Muscle of arm (tissue), 14 donors: ENCODE measurements at places on chromosomes 6 and 20. TPM values are rescaled to one million over a fixed set of nuclear protein-coding genes. Genes with fewer than 3 reads are reported as not detected.

Gene UNC5CL
- 5.9 TPM for polyA plus RNA-seq

Gene PAX1
- 0.53 TPM for polyA plus RNA-seq

Gene LYRM4
- 30.6 TPM for polyA plus RNA-seq

Gene SLC12A5
- polyA plus RNA-seq, result 0.97 TPM

DNA sequence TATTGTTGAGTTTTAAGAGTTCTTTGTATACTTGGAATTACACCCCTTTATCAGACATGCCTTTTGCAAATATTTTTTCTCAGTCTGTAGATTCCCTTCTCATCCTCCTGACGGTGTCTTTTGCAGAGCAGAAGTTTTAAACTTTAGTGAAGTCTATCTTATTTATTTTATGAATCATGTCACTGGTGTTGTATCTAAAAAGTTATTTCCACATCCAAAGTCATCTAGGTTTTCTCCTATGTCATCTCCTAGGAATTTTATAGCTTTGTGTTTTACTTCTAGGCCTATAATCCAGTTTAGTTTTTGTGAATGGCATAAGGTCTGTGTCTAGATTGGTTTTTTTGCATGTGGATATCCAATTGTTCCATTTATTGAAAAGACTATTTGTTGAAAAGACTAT is 271.3 kb downstream of the KIF16B start:
- no peak for DNase-seq

Gene MCM8
- polyA plus RNA-seq, result 13.3 TPM

- DNase-seq, result no peak
Observed at GRCh38 chr6:101539510-101540245, 146.2 kb downstream of the GRIK2 start.

Gene SPATS1
- not detected for polyA plus RNA-seq

Gene THBD
- polyA plus RNA-seq, result 14.1 TPM

Gene OLIG3
- not detected for polyA plus RNA-seq
